ENCODE measurements at places on chromosomes 12 and 14. TPM values are rescaled to one million over a fixed set of nuclear protein-coding genes. Genes with fewer than 3 reads are reported as not detected.

Gene SERPINA12
- total RNA-seq: not detected

DNA sequence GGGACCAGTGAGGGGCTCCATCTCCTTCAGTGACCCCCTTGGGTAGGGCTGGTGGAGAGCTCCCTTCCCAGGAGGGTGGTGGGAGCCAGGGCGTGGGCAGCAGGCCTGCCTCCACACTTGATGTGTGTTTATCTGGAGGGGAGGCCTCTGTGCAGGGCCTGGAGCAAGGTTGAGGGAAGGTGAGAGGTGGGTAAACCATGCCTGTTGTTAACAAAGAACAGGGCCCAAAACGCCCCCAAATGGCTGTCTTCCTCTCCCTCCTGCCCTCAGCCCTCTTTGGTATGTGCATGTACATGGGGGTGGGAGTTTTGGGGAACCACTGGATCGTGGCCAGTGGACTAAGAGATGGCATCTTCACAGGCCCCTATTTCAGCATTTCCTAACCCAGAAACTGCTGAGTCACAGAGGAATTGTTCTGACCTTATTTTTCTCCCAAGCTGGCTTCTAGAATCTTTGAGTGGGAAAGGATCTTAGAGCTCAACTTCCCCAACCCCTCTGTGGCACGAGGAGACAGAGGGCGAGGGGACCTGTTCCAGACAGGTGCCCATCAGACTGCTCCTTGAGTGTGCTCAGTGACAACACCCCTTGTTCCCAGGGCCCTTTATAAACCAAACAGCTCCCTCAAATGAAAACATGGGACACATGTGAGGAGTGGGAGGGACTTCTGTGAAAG is 3.6 kb downstream of the SLC48A1 start:
- peak; percentile 65 for DNase-seq

- DNase-seq: no peak
Observed at GRCh38 chr14:22752422-22752821, 14.1 kb upstream of the OXA1L start.

DNA sequence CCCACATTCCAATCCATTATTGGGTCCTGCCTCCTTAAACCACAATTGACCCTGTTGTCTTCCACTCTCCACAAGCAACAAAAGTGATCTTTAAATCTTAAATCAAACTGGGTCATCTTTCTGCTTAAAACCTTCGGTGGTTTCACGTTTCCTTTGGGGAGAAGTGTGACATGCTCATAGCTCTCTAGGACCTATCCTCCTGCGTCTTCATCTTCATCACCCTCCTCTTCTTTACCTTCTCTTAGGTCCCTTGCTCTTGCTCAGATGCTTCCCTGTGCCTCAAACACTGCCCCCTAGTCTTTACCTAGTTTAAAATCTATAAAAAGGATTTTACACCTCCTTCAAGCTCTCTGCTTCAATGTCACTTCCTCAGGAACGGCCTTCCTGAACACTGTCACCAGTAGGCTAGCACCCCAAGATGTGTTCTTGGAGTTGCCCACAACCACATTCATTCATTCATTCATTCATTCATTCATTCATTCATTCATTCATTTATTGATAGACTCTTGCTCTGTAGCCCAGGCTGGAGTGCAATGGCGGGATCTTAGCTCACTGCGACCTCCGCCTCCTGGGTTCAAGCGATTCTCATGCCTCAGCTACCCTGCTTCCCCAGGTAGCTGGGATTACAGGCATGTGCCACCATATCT is 46.8 kb downstream of the GALNT4 start:
- no peak for DNase-seq

Gene PLEKHG7
- not detected for total RNA-seq

Gene AKAP6
- 3.9 TPM for total RNA-seq

Gene TSHR
- total RNA-seq: not detected

- no peak for DNase-seq
Observed at GRCh38 chr14:98700748-98701147, 571.2 kb downstream of the BCL11B start.

Gene CD4
- 1.9 TPM for total RNA-seq

GRCh38 chr12:11693601-11694000 is 44.1 kb downstream of the ETV6 start:
- DNase-seq: no peak

GRCh38 chr12:93167841-93168492 is 209.8 kb upstream of the NUDT4 start:
- DNase-seq: peak; percentile 48

Gene NXPH4
- 1.6 TPM for total RNA-seq
